ENCODE measurements at places on chromosomes 1 and 21.

DNA sequence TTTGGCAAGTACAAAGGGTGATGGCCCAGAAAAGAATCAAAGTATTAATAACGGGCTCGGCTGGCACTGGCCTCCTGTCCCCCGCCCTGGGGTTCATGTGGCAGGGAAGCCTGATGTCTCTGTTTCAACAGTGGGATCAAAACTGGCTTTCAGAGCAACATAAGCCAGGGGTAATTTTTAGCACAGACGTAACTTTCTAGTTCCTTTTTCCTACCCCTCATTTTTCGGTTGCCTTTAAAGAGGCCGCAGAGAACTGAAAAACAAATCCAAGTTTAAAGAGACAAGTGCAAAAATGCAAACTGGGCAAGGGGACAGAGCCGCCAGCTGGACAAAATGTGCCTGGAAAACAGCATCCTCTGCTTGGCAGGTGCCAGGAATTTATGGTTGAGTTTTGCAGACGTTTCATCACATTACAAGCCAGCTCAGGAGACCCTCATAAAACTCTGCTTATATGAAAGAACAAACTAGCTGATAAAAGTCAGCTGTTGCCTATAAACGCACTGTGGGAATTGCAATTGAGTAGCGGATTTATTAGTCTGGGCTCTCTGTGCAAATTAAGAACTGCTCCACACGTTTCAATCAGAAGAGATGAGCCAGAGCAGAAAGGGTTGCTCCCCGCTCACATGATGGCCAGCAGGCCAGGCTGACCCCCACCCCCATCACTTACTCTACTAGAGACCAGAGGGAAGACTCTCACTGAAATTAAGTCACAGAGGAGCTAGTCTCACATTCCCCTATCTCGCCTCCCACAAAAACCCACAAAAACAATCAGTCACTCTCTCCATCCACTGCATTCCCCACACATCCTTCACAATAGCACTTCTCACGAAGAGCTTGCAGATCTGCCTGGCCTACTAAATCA is 15.8 kb upstream of the CDCA8 start:
- no peak for DNase-seq

DNA sequence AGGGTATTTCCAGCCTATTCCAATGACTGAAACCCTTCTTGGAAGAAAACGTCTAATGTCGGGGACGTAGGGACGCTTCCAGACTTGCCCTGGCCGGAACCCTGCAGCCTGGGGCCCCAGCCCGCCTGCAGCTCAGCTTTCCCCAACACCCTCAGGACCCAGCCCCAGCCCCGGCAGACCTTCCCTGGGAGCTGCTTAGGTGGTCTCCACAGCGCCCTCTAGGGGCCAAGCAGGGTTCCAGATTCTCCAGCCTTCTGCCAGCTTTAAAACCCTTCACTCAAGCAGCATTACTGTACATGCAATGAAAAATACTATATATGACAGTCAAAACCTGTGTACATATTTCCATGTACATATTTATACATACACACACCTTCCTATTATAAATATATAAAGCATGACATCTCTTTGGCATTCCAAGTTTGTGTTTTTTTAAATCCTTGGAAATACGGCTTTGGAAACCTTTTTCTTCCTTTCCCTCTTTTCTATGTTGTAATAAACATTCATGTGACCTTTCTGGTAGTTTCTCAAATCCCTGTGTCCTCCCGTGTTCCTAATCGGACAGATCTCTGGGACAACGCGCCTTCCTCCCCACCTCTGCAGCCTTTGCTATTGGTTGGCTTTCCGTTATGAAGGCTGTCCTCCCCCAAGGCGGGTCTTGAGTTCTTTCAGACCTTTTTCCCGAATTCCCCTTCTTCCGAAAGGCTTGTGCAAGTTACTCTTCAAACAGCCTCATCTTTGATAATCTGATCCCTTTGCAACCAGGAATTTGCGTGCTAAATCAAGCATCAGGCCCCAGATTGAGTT is 60.3 kb downstream of the STUM start:
- DNase-seq: no peak

DNA sequence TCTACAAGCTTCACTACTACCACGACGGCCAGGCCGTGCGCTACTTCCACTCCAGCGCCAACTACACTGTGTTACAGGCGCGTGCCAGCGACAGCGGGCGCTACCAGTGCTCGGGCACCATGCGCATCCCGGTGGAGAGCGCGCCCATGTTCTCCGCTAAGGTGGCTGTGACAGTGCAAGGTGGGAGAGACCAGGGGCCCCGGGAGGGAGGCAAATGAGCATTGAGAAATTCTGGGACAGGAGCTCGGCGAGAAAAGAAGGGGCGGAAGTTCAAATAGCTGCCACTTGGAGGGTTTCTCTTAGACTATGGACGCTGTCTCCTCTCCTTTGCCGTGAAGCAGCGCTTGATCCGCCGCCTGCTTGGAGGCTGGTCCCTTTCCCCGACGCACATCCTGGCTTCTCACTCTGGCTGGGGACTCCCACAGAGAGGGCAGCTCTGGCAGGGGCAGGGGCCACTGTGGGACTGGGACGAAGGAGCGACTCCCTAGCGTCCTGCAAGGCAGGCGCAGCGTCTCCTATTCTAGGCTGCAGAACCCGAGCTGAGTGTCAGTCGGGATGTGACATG is 4.6 kb downstream of the FCRLB start:
- DNase-seq: no peak

DNA sequence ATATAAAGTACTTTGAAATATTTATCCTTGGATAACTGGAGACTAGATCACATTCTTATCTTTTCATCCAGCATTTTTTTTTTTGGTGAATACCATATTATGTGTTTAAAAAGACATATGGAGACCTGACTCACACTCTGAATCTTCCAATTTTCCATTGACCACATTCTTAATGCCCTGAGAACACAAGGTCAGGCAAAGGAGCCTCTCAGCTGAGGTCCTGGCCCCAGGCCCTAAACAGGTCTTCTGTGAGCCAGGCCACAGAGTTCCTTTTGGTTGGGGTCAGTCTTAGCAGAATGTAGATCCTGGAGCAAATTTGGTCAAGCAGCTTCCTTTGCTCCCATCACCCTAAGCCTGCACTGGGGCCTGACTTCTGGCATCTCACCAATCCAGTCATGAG is 390.1 kb upstream of the ST6GALNAC5 start:
- no peak for DNase-seq

DNA sequence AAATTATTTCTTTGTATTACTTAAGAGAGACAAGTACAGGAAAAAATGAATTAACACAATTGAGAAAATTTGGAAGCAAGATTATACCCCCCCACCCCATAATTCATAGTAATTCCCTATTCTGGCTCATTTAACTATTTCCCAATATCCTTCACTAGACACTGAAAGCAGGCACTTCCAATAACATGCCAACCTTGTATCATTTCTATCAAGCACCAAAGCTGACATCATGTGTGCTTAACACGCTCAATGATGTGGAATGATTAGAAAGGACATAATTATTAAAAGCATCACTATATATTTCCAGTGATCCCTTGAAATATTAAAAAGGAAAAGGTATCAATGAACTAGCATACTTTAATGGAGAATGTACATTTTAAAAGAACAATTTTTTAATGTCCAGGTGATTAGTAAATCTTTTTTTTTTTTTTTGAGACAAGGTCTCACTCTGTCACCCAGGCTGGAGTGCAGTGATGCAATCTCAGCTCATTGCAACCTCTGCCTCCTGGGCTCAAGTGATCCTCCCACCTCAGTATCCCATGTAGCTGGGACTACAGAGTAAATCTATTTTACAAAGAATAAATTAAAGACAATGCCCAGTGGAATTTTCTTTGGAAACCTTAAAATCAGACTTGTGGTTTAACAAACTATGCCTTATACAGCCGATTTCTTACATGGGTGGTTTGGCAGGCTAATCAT is 443.9 kb downstream of the DSCAM start:
- no peak for DNase-seq

DNA sequence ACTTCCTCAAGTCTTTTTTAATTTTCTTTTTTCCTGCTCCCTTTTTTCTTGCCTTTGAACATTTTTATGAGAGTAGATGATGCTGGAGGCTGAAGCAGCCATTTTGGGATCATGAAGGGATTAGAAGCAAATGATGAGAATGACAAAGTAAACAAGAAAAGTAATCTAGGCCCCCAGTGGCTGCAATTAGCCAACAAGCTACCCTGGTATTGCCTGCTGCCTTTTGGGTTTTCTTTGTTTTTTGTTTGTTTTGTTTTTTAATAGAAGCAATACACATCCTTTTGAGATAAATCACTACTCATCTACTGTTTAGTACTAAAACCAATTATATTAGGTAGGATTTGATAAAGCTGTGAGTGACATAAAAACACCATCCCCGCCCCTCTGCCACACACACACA is 280.7 kb upstream of the ADGRL2 start:
- no peak for DNase-seq

GRCh38 chr1:211609120-211610024 is 30.4 kb upstream of the SLC30A1 start:
- no peak for DNase-seq

- DNase-seq: no peak
Observed at GRCh38 chr1:58058323-58058722, 488.2 kb downstream of the OMA1 start.

- no peak for DNase-seq
Observed at GRCh38 chr1:19361611-19362147, 49.6 kb downstream of the SLC66A1 start.

DNA sequence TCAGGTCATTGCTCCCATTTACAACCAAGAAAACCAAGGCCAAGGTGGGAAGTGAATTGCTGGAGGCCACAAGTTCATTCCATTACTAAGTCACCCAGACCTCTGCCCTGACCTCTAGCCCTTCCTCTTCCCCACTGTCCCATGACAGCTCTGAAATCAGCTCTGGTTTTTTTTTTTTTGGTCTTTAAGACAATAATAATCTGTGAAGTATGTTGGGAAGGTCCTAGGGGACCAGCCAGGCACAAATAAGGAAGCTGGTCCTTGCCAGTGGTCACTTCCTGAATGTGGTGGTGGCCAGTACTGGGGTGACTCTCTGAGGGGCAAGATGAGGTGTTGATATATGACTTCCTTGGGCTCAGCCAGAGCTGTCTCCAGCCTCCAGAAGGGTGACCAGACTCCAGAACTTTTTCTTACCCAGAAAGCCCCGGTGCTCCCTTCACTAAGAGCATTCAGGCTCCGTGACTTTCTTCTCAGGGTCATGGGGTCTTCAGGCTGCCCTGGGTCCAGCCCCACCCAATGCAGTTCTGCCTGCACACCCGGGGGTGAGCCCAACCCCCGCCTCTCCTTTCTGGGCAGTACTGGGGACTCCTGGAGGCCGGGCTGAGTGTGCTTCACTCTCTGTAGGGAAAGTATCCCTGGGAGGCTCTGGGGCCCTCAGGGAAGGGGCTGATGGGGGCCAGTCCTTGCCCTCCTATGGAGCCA is 159.6 kb downstream of the PTPRU start:
- DNase-seq: no peak

- DNase-seq: no peak
Observed at GRCh38 chr1:97160818-97161217, 439.2 kb downstream of the PTBP2 start.

- DNase-seq: no peak
Observed at GRCh38 chr1:116942344-116942743, 32.6 kb downstream of the PTGFRN start.

- no peak for DNase-seq
Observed at GRCh38 chr1:31227891-31228568, 11.7 kb downstream of the NKAIN1 start.

- DNase-seq: no peak
Observed at GRCh38 chr1:98557895-98558294, 103.6 kb upstream of the SNX7 start.

- DNase-seq: no peak
Observed at GRCh38 chr1:17632541-17633184, 93.2 kb downstream of the ARHGEF10L start.

- DNase-seq: no peak
Observed at GRCh38 chr1:95072117-95072516, 634 bp downstream of the ALG14 start.

DNA sequence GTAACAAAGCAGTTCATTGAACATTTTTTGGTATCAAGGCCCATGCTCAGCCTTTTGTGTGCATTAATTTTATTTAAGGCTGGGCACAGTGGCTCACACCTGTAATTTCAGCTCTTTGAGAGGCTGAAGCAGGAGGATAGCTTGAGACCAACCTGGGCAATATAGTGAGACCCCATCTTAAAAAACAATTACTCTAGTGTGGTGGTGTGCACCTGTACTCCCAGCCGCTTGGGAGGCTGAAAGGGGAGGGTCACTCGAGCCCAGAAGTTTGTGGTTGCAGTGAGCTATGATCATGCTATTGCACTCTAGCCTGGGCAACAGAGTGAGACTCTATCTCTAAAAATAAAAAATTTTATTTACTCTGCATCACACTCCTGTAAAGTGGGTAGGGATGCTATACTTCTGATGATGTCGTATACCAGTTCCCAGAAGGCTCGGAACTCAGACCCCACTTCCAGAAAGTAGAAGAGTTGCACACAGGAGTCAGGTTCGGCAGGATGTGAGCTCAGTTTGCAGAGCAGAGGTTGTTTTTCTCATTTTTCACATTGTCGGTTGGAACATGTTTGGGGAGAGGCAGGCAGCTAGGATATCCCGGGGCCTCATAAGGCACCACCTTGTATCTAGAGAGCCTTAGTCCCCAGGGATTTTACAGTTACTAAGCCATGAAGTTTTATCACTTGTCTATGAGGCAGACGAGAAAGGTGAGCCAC is 144.6 kb downstream of the GALNT2 start:
- no peak for DNase-seq

- no peak for DNase-seq
Observed at GRCh38 chr1:186605762-186606350, 74.4 kb downstream of the PTGS2 start.

DNA sequence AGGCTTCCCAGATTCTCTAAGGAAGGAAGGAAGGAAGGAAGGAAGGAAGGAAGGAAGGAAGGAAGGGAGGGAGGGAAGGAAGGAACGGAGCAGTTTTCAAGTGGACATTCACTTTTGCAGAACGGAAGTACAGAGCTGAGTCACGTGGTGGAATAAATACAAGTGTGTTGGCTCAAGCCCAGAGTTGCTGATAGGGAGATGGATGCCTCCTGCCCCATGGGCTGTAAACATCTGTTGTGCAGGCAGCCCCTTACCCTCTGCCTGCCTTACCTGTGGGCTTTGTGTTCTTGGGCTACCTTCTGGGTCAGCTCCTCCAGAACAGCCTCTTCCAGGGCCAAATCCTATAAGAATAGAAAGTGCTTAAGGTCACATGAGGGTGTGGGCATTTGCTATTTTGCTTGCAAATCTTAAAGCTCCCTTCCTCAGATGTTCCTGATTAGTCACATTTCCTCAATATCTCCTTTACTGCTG is 121.7 kb downstream of the SMYD2 start:
- no peak for DNase-seq

DNA sequence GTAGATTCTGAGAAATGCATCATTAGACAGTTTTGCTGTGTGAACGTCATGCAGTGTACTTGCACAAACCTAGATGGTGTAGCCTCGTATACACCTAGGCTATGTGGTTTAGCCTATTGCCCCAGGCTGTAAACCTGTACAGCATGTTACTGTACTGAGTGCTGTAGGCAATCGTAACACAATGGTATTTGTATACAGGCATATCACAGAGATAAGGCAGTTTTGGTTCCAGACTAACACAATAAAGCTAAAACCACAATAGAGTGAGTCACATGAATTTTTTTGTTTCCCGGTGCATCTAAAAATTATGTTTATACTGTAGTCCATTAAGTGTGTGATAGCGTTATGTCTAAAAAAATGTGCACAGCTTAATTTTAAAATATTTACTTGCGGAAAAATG is 6.9 kb downstream of the IL10RB start:
- no peak for DNase-seq
